ENCODE measurements at places on chromosomes 13 and 19.

GRCh38 chr19:11356676-11357550 lies 1.7 kb downstream of the PLPPR2 start:
- no peak for DNase-seq

DNA sequence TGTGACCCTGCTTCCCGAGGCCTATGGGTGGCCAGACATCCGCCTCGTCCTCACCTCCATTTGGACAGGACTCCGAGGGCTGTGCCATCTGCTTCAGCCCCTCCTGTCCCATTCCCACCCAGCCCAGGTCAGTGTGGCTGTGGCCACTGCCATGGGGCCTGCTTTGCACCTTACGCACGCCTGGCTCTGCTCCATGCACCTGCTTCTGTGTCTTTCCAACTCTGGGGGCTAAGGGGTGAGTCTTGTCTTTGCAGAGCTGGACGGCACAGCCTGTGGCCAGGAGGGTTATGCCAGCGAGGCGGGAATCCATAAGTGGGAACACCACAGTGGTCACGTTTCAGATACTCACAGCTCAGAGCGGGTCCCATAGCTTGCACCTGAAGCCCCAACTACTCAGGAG lies 5.2 kb upstream of the ZNF554 start:
- no peak for DNase-seq

DNA sequence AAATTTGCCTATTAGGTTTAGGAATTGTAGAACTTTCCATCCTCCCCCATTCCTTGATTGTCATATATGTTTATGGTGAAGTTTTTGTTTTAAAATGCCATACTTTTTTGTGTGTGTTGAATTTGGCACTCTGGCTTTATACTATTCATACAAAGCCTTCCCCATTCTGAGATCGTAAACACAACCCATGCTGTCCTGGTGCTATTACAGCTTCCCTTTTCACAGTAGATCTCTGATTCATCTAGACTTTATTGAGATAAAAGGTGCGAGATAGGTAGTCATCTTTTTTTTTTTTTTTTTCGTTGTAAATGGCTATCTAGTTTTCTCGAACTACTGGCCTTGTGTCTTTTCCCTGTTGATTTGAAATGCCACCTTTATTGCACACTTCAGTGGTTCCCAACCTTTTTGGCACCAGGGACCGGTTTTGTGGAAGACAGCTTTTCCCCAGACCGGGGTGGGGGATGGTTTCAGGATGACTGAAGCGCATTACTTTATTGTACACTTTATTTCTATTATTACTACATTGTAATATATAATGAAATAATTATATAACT lies 94.6 kb downstream of the LRCH1 start:
- DNase-seq, result no peak

- no peak for DNase-seq
Measured at GRCh38 chr19:7303470-7303869, 9.3 kb upstream of the INSR start.

- no peak for DNase-seq
Measured at GRCh38 chr19:45601115-45601514, 897 bp downstream of the GPR4 start.

DNA sequence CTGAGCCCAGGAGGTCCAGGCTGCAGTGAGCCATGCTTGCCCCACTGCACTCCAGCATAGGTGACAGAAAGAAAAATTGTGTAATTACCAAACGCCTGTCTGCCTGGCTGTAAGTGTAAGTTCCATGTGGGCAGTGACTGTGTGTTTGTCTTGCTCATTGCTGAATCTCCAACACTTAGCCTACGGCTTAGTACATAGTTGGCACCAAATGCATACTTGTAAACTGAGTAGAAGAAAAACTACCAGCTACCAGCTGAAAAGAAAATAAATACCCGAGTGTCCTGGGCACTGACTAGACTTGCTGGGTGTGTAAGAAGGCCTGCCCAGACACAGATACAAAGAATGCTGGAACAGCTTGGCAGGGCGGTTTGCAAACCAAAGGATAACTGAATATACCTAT lies 2.7 kb upstream of the CEBPG start:
- DNase-seq, result no peak

DNA sequence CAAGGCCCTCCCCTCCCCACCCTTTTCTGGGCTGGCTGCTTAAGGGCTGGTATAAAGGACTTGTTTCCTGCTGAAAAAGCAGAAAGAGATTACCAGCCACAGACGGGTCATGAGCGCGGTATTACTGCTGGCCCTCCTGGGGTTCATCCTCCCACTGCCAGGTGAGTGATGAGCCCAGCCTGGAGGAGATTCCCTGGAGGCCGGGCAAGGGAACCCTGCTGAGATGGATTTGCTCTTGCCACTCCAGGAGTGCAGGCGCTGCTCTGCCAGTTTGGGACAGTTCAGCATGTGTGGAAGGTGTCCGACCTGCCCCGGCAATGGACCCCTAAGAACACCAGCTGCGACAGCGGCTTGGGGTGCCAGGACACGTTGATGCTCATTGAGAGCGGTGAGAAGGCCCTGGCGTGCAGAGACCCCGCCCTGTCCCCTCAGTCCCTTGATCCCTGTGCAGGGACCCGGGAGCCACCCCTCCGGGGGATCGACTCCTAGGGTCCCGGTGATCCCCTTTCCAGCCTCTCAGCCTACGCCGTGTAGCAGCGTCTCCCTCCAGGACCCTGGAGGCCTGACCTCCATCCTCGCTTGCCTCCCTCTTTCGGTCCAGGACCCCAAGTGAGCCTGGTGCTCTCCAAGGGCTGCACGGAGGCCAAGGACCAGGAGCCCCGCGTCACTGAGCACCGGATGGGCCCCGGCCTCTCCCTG lies at the start of gene CD177:
CD177 (plus strand) TSS at position 81 of the 699 bp plus-strand sequence; CDS start at position 110, 29 bp downstream.
- DNase-seq, result no peak

GRCh38 chr13:72126424-72126823 lies 259.4 kb upstream of the DACH1 start:
- DNase-seq, result no peak

DNA sequence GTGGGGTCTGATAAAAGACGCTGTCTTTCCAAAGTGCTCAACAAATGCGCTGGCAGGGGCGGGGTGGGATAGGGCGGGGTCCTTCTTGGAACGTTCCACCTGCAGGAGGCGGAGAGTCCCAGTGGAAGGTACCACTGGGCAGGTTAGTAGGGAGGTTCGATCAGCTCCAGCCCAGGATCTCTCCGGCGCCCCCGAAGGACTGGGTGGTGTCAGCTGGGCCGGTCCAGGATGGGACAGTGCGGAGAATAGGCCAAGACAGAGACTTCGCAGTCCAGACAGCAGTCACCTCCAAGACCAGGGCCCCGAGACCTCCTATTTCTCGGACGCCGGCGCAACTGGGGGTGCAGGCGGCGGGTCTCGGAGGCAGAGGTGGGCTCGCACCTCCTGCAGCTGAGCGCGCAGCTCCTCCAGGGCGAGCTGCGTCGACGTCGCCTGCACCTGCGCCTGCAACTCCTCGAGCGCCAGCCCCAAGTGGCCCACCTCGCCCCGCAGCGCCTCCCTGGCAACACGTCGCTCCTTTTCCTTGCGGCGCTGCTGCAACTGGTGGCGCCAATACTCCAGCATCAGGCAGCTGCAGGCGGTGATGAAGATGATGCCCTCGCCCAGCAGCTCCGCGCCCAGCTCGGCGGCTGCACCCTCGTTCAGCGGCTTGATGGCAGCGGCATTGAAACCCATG lies 21.6 kb downstream of the VASP start:
- no peak for DNase-seq

- DNase-seq, result no peak
Measured at GRCh38 chr13:113622791-113623490, 35.1 kb downstream of the ATP4B start.

DNA sequence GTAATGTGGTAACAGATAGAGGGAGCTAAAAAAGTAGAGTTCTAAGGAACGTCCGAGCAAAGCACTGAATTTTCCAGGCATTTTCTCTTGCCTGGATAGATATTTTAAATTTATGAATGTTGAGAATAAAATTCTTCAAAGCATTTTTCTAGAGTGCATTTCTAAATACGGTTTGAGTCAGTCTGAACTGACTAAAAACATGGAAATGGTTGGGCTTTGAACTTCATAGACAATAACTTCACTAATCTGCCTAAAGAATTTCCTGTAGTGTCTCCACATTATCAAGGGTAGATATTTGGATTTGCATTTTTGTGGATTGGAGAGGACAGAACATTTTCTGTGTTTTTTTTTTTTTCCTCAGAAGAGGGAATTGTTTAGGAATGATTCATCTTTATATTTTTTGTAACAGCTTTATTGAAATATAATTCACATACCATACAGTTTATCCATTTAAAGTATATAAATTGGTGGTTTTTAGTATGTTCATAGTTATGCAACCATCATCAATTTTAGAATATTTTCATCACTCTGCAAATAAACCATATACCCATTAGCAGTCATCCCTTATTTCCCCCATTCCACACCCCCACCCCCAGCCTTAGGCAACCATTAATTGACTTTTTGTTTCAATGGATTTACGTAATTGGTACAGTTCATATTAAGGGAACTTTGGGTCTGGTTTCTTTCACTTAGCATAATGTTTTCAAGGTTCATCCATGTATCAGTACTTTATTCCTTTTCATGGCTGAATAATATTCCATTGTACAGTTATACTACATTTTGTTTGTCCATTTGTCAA lies 20.7 kb downstream of the GARRE1 start:
- DNase-seq, result no peak

GRCh38 chr13:29907670-29908069 lies 57.3 kb upstream of the UBL3 start:
- no peak for DNase-seq

GRCh38 chr13:105465251-105465650 lies 1070.2 kb downstream of the EFNB2 start:
- no peak for DNase-seq

- DNase-seq, result no peak
Measured at GRCh38 chr13:42110410-42111155, 62.1 kb downstream of the DGKH start.

DNA sequence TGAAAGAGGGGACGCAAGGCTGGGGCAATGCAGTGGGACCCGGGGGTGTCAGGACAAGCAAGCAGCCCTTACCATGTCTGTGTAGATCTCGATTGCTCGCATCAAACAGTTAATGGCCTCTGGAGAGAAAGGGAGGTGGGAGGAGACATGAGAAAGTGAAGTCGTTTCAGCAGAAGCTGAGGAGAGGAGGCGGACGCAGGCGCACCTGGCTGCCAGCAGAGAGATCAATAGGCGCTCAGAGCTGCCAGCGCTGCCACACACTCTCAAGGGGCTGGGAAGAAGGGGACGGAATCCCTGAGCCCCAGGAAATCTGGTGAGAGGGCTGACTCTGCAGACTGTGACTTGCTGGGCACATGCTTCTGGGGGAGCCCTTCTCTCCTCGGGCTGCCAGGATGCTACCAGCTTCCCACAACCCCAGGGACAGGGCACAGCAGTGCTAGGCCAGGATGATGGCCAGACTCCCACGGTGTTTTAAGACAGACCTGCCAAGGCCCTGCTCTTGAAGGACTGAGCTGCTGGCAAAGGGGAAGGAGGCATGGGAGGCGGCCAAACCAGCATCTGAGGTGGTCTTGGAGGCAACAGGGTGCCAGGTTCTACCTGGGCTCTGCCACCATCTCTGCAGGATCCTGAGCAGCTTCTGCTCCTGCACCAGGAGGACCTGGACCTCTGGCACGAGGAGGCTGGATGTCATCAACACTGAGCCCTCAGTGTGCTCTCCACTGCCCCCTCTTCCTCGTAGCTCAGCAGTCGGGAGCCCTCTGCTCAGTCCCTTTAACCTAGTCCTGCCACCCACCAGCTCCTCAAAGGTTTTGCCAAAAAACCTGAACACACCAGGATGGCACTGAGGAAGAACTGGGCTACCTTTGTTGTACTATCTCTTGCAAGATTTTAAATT lies 11.7 kb upstream of the KPTN start:
- no peak for DNase-seq

DNA sequence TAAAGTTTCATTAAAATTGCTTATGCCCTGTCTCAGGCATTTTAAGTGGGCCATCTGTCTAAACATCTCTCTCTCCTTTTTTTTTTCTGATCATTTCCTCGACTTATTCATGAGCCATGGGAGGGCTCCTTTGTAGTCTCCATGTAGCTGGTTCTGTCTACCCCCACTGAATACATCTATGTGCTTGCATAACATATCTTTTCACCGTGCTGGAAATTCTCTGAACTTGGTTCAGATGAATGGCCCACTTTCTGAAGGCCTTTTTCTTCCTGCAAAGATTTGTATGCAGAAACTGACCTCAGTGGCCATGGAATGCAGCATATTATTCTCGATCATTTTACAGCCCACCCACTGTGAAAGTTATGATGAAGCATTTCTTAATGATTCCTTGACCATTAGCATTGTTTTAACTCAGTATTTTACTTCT lies 225.3 kb downstream of the GGACT start:
- no peak for DNase-seq

- no peak for DNase-seq
Measured at GRCh38 chr19:10118960-10119359, 739 bp downstream of the EIF3G start.

DNA sequence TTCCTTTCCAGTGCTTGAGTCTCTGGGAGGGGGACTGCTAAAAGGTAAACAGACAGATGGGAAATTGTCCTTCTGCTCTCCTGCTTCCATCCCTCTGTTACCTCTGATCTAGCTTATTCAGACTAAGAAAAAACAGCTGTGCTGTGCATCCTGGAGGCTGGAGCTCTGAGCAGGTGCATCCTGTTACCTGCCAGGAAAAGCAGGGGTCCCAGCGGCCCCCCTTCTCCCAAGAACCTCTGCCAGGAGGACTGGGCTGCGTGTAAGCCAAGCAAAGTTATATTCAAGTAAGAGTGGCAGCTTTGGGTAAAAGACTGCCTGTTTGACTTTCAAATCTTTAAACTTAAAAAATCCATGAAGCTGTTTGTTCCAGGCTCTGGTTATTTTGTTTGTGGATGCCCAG lies 75.1 kb downstream of the C13orf42 start:
- no peak for DNase-seq

DNA sequence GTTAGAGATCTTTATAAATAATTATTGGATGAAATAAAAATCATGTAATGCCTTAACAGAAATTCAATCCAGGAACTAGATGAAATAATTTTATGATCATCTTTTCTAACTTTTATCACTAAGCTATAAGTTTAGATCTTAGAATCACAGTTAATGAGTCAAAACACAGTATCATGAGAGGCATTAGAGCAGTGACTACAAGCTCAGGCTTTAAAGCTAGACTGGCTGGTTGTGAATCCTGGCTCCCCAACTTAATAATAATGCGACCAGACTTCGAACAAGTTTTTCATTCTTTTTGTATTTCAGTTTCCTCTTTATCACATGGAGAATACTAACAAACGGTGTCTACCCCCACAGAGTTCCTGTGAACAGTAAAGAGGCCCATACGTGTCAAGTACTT lies 108.6 kb downstream of the MYCBP2 start:
- DNase-seq, result no peak

GRCh38 chr13:24146961-24147569 lies 13.5 kb upstream of the SPATA13 start:
- DNase-seq, result no peak
